ENCODE measurements at places on chromosomes 6 and 20.

- no peak for DNase-seq
Measured at GRCh38 chr6:6736791-6737654, 148.5 kb downstream of the LY86 start.

DNA sequence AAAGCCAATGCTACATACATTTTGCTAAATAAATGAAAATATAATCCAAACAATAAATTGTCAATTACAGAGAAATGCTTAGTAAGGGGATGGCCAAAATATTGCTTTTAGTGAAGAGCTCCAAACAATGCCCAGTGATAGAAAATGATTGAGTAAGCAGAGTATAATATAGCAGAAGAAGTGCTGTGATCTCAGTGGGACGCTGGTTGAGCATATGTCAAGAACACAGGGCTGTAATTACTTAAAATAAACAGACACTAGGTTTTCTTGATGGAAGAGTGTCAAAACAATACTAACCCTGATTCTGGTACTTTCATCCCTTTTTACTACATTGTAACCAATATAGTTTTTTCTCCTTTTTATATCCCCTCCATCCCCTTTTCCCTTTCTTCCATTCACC, 150.3 kb downstream of the GRIK2 start:
- no peak for DNase-seq

DNA sequence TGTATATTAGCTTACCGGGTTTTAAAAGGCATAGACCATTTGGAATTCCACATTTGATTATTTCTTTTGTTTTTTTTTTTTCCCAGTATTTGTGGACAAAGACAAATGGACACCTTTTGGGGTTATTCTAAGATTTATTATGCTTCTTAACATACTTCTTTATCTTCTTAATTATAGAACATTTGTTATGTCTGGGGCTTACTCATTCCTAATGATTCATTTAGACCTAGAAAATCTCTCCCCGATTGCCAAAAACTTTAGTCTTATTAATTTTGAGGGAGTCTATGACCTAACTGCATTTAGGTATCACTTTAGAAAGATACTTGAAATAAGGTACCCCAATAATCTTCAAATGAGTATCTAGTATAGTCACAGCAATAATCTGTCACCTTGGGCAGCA, 170.7 kb upstream of the PREP start:
- peak; percentile 54 for DNase-seq

GRCh38 chr6:160005861-160006540, 37.1 kb downstream of the IGF2R start:
- no peak for DNase-seq

GRCh38 chr6:85594197-85594930, 706 bp upstream of the SNX14 start:
- peak; percentile 54 for DNase-seq

DNA sequence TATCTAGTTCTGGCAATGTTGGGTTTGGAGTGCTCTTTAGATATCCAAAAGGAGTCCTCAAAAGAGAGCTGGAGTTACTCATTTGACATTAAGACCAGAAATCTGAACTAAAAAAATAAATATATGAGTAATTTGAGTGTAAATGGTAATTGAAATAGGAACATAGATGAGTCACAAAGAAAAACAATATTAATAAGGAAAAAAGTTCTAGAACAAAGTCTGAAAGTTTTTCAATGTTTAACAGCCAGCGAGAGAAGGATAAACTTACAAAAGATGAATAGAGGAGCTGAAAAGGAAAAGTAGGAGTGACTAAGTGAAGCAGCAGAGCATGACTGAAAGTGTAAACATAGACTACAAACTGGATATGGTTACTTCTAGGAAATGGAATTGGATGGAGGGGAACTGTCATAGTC, 46.8 kb downstream of the EPM2A start:
- DNase-seq = peak; percentile 81

DNA sequence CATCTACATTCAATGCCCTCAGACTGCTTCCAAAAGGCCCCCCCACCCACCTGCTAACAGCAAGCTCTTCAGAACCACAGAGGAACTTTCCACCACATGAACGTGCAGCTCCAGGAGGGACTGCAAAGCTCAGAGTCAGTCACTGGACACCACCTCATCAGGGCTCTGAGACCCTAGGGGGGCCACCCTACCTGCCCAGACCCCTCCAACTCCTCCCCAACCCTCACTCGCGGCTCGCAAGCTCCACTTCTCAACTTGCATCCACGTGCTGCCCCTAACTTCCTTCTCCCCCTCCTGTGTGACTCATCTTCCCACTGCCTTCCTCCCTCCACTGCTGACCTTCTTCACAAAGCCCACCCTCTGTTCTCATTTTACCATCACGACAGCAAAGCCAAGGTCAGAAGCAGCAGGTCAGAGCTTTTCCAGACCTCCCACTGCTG, 6.5 kb downstream of the MBOAT1 start:
- no peak for DNase-seq

- peak; percentile 28 for DNase-seq
Measured at GRCh38 chr6:41257369-41258195, 28.9 kb downstream of the TREM1 start.

DNA sequence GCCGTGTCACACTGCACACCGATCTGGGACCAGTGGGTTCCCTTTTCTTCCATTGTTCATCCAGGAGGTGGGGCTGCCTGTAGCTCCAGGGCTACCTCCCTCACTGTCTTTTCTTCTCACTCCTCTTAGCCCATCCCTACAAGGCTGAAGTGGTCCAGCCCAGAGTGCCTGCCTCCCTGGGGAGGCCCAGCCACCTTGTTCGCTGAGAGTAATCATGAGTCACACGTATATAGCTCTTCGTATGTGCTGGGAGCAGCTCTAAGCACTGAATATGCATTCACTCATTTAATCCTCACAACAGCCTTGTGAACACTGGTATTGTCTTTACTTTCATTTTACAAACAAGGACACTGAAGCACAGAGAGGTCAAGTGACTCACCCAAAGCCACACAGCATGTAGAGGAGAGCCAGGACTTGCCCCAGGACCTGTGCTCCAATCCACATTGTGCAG, 14.7 kb upstream of the CCDC167 start:
- peak; percentile 77 for DNase-seq

GRCh38 chr20:46624946-46625345, 26.3 kb downstream of the SLC13A3 start:
- no peak for DNase-seq

GRCh38 chr6:108609276-108609769, 48.6 kb downstream of the FOXO3 start:
- DNase-seq = no peak

DNA sequence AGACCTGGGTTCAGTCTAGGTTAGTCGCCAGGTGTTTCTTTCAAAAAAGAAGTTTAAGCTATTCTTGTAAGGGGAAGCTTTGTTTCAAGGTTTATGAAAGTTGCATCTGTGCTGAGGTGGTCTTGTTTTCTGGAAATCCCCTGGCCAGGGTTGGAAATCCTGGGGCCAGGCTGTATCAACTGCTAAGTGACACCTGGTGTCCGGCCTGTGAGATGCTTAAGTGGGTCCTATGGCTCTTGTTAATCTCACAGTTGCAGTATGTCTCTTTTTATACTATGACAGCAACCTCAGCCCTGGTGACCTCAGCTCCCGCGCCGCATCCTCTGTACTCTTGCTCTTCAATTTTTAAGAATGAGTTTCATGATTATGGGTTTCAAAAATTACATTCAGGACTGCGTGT, 72.0 kb downstream of the CHMP4B start:
- no peak for DNase-seq

DNA sequence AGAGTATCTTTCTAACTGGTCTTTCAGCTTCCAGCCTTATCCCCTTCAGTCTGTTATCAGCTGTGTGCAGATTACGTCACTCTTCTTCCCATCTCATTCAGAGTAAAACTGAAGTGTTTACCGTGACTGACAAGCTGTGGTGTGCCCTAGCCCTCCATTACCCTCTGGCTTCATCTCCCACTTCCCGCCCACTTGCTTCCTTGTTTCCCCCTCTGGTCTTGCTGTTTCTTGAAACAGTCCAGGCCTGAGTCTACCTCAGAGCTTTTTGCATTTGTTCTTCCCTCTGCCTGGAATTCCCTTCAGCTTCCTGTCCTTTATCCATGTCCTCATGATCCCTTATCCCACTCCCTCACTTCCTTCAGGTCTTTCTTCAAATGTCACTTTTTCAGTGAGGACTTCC, 66.9 kb downstream of the CARMIL1 start:
- no peak for DNase-seq

DNA sequence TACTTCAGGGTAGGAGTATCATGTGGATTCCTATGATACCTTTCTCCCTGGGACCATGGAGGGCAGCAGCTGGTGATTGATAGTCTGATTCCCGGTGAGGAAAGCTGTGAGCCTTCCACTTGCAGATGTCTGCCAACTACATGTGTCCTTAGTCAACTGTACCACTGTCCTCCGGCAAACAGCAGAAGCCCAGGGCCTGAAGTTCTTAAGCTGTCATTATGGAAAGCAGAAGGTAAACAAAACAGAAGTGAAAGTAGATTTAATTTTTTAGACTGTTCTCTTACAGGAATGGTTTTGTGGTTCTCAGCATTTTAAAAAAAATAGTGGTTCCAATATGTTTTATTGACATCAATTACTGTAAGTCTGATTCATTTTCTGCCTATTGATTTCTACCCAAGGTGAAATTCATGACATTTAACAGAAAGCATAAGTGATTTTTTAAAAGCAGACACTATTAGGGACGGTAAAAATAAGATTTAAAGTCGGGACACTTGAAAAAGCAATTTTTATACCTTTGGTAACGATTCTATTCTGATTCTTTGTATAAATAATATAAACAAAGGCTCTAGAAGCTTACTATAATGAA, 36.6 kb downstream of the PTPN1 start:
- no peak for DNase-seq

DNA sequence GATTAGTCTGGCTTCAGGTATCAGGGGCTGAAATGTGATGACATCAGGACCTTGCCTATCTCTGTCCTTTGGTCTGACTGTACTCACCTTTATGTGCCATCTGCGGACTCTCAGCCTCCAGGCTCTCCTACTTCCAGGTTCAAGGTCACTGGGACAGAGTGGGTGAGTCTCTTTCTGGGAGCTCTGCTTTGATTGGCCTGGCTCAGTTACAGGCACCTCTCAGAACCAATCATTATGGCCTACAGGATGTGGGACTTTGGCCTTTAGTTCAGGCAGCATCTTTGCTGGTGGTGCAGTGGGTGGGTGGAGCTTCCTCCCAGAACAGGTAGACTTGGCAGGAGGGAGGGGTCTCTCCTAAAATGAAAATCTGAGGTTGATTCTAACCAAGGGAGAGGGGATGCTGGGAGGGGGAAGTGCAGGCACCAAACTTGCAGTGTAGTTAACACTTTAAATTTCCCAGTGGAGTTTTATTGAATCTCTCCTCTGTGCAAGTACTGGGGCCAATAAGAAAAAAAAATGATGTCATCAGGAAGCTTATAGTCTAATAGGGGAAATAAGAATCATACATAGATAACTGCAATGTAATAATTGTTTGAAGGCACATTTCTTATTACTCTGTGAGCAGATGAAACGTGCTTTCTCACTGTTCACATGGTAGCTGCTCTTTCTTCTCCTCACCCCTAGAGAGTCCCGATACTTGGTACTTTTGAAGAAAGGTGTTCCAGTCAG, 53.4 kb downstream of the SLC24A3 start:
- DNase-seq = no peak

GRCh38 chr20:48784273-48784641, 43.5 kb downstream of the PREX1 start:
- DNase-seq = no peak

DNA sequence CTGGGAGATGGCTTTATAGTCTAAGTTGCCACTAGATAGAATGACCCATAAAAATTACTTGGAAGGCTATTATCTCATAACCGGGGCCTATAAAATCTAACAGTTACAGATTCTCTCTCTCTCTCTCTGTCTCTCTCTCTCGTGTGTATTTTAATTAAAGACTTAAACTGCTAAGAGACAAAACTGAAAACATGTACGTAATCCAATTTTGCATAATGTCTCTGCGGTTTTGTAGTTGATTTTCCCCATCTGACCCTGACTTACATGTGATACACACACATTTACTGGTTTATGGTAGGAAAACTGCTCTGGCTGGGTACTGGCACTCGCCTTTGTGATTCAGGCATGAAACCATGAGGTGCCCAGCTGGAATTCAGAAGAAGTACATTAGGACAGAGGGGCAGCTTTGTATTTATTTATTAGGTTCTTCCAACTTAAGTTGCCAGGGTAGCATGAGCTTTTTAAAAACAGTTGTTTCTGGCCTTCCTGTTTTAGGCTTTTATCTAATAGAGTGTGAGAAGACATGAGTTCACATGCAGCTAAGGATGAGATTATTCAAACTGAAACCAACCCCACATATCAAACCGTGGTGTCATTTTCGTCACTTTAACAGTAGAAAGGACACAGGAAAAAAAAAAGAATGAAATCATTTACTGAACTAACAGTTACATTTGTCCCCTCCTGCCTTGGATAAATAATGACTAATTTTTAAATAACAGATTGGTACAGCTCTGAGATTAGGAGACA, 182.5 kb downstream of the GMPR start:
- no peak for DNase-seq

DNA sequence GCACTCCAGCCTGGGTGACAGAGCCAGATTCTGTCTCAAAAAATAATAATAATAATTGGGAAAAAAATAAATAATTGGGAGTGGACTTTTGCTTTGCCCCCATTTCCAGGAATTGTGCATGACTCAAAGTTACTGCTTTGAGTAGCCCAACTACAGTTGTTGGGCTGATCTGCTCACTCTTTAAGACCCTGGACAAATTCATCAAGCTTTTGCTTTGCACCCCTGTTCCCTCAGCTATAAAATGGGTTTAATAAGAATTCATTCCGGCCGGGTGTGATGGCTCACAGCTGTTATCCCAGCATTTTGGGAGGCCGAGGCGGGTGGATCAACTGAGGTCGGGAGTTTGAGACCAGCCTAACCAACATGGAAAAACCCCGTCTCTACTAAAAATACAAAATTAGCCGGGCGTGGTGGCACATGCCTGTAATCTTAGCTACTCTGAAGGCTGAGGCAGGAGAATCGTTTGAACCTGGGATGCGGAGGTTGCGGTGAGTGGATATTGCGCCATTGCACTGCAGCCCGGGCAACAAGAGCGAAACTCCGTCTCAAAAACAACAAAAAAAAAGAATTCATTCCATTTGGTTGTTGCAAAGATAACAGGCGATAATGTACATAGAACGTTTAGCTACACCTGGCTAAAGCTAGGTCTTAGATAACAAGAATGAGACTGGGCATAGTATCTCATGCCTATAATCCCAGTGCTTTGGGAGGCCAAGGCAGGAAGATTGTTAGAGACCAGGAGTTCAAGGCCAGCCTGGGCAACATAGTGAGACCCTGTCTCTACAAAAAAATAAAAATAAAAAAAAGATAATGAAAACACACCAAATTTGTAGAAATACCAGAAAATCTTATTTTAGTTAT, 87.9 kb upstream of the ZNF217 start:
- no peak for DNase-seq

DNA sequence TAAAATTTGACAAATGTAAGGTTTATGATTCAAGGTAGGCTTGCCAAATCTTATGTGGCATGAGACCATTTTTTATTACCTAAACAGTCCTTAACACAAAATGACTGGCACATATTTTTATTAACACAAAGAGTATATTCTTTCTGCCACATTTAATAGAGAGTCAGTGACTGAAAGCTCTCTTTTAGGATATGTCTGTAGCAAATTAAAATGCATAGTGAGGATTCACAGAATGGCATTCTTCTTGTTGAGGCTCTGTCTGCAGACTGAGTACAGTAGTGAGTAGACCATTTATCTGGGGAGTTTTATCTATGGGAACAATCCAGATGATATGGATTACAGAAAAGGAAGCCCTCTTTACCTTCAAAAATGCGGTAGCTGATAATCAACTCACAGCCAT, 56.5 kb downstream of the HAO1 start:
- DNase-seq = no peak

Measured in bronchial epithelial cell (primary cell).